ENCODE measurements at places on chromosomes 4 and X.

GRCh38 chr4:137558951-137559350, 26.7 kb upstream of the PCDH18 start:
- DNase-seq = no peak

GRCh38 chr4:6768539-6768905, 14.0 kb upstream of the KIAA0232 start:
- no peak for DNase-seq

DNA sequence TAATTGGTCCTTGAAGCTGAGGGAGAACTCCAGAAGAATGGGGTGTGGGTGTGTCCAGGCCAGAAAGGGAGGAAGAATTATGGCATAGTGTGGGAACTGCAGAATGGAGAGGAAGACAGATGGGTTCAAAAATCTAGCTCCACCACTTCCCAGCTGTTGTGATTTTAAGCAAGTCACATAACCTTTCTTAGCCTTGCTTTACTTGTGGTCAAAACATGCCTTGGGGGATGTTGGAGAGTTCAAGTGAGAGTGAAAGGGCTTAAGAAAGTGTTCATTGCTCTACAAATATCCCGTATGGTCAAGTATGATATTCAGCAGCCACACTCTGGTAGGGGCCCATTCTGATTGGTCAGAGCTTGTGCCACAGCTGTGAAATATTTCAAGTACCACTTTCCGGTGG, 15.0 kb upstream of the STARD8 start:
- no peak for DNase-seq

DNA sequence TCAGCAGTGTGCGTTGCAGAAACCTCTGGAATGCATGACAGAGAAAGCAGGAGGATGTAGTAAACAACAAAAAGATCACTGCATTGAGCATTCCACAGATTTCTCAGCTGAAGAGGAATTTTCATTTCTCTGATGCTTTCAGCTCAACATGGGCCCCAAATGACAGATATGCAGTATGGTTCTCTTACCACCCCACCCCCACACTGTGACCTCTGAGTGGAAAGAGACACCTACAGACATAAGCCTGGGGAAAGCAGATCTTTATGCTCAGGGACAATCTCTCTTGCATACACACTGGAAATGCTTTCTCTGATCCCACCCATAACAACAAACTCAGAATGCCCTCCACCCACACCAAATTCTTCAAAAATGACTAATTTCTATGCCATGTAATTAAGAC, 983.7 kb upstream of the LCORL start:
- no peak for DNase-seq

DNA sequence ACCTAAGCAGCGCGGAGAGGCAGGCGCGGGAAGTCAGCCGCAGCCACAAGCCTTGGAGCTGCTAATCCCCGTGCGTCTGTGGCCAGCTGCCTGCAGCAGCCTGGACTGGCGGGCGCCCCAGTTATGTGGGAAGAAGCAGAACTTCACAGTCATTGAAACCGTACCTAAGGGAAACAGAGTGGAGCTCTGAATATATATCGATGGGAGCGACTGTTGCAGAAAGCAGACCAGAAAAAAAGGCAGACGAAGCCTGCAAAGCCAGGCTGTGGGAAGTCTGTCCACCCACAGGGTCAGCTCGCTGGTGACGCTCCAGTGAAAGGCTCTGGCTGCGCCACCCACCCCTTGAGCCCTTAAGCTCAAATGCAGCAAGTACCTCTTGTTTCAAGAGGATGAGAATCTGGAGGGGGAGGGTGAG, 24.7 kb downstream of the KCNE5 start:
- DNase-seq = no peak

GRCh38 chr4:7973545-7973981, 33.9 kb upstream of the AFAP1 start:
- DNase-seq = no peak

GRCh38 chr4:16035843-16036242, 48.0 kb downstream of the PROM1 start:
- DNase-seq = no peak

DNA sequence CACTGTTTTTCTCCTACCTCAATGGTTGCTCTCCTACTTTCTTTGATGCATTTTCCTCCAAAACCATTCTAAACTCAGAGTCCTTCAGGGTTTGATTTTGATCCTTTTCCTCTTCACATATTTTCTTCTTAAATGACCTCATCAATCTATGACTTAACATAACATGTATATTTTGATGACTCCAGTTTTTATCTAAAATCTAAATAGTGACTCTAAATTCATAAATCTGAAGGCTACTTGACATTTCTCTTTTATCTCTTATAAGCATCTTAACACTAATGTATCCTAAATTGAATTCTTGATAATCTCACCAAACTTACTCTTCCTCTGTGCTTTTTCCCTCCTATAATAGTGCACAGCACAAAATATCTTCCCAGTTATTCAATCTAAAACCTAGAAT, 4.7 kb upstream of the ARHGEF38 start:
- no peak for DNase-seq

- DNase-seq = no peak
Measured at GRCh38 chr4:142312391-142312790, 533.7 kb downstream of the INPP4B start.

DNA sequence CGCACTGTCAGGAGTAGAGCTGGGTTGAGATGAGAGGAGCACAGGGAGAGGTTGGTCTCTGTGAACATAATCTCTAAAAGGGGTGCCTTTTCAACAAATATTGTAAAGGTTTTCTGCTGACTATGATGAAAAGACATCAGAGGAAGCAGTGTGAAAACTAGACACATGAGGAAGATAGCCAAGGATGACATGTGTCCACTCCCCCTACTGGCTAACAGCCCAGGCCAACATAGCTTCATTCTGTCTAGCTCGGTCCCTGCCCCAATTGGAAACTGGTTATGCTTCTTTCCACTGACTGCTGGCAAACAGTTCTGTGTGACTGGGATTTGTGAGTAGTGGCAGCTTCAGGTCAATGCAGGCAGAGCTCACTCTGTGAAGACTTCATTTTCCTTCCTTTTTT, 115.4 kb upstream of the ESX1 start:
- DNase-seq = no peak

DNA sequence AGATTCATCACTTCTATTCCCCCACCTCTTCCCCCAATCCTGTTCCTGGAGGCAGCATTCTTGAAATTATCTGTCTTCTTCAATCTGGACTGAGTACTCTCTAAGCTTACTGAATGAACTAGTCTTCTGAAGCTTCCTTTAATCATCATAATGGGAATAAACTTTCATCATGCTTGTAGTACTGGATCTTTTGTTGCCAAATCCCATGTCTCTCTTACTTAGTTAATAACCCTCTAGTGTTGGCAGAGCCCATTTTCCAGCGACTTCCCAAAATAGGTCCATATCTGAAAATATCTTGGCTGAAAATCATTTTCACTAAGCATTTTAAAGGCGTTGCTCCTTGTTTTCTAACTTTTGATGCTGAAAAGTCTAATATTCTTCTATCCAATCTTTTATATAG, 39.6 kb downstream of the RPS6KA3 start:
- DNase-seq = no peak

GRCh38 chr4:81350040-81350439, 121.7 kb downstream of the RASGEF1B start:
- DNase-seq = no peak

- DNase-seq = no peak
Measured at GRCh38 chrX:41960142-41960541, 36.8 kb upstream of the CASK start.

GRCh38 chrX:30831082-30831481, 58.0 kb downstream of the TAB3 start:
- no peak for DNase-seq

- no peak for DNase-seq
Measured at GRCh38 chrX:97639526-97639925, 755.8 kb downstream of the RPA4 start.

- DNase-seq = no peak
Measured at GRCh38 chrX:40383360-40383759, 197.4 kb upstream of the ATP6AP2 start.

DNA sequence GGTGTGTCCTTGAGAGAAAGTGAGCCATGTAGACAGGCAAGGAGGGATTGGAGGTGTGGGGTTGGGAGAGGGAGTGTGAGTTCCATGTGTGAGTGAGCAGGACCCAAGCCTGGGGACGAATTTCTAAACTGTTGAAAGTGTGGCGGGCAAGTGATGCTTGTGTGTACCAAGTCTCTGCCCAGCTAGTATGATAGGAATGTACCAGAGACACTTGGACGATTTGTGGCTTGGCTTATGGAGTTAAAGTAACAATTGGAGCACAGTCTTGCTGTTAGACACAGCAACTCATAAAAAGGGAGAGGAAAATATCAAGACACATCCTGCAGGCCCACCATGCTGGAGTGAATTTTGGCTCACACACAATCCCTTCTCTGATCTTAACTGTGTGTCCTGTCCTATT, 8.5 kb downstream of the PTTG2 start:
- no peak for DNase-seq

DNA sequence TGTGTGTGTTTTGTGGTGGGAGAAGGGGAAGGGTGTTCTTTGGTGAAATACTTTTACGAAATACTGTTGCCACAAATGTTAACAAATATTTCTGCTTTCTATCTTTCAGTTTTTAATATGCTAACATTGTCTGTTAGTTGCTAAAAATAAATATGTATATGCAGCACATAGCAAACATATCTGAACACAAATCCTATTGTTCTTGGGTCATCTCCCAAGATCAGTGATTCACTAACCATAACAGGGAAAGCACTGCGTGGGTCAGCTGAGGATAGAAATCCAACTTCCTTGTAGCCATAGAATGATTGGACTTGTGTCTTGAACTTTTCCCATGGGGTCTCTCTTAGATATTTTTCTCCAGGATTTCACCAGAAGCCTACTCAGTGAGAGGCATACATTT, 250.3 kb upstream of the FAM47A start:
- no peak for DNase-seq
